ENCODE measurements at places on chromosomes 12 and 14.

DNA sequence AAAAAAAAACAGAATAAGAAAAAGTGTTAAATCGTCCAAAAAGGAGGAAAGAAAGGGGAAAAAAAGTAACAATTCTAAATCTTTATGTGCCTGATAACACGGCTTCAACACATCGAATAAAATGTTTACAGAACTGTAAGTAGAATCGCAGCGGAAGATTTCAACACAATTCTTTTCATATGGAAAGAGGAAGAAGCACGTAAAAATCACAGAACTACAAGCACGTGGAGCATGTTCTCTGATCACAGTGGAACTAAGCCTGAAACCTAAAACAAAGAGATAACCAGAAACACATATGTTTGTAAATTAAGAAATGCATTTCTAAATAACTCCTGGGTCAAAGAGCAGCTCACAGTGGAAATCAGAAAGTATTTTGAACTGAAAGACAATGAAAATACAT, 8.7 kb downstream of the CLEC7A start:
- DNase-seq: no peak

DNA sequence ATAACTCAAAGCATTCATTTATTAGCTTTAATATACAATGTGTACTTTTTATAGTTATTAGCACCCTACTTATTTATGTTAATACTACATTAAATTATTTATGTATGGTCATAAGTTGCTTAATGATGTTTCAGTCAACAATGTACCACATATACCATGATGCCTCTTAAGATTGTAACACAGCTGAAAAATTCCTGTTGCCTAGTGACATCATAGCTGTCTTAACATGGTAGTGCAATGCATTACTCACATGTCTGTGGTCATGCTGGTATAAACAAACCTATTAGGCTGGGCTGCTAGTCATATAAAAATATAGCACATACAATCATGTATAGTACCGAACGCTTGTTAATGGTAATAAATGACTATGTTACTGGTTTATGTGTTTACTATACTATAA, 120.4 kb downstream of the ANO6 start:
- DNase-seq: no peak

GRCh38 chr14:62144863-62145262, 382.6 kb downstream of the SNAPC1 start:
- DNase-seq: no peak

GRCh38 chr14:33564774-33565630, 385.9 kb downstream of the EGLN3 start:
- DNase-seq: no peak

GRCh38 chr12:122839907-122840554, 4.8 kb downstream of the HIP1R start:
- no peak for DNase-seq

GRCh38 chr14:90574188-90575131, 177.6 kb downstream of the CALM1 start:
- DNase-seq: no peak

DNA sequence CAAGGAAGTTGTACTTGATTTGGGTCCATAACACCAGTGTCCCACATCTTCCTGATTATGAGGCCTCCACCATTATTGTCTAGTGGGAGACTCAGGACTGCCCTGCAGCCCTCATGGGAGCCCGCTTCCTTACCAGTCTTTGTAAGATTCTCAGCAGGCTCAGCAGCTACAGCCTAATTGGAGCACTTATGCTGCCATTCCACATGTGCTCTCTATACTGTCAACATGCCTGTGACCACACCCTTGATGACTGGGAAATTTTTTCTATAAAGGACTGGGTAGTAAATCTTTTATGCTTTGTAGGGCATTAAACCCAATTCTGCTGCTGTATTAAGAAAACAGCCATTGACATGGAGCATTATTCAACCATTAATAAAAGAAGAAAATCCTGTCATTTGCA, 145.5 kb upstream of the IGF1 start:
- no peak for DNase-seq

All from activated CD4-positive, alpha-beta T cell treated with anti-CD3 and anti-CD28 coated beads for 24 hours (primary cell).